Psoas muscle (tissue), 8 donors: ENCODE measurements at places on chromosomes 12 and 14. TPM values are rescaled to one million over a fixed set of nuclear protein-coding genes. Genes with fewer than 3 reads are reported as not detected.

- peak; percentile 73 for DNase-seq
These were observed 132.6 kb upstream of the MAP1LC3B2 start for GRCh38 chr12:116426391-116427136.

DNA sequence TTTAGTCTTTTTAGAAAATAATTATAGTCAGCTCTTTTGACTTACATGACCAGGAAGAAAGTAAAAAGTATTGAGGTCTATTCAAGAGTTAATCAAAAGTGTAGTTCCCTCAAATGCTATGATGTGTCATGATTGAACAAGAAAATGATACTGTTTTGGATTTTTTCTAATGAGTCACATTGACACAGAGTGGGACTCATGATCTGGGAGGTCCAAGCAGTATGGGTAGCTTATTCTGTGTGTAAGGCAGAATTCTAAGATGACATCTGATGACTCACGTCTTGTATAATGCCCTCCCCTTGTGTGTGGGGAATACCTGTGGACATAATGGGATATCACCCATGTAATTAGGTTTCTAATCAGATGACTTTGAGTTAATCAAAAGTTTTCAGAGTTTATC lies 178.1 kb upstream of the DDHD1 start:
- no peak for DNase-seq

GRCh38 chr12:98845957-98846356 lies 200.9 kb downstream of the APAF1 start:
- no peak for DNase-seq

DNA sequence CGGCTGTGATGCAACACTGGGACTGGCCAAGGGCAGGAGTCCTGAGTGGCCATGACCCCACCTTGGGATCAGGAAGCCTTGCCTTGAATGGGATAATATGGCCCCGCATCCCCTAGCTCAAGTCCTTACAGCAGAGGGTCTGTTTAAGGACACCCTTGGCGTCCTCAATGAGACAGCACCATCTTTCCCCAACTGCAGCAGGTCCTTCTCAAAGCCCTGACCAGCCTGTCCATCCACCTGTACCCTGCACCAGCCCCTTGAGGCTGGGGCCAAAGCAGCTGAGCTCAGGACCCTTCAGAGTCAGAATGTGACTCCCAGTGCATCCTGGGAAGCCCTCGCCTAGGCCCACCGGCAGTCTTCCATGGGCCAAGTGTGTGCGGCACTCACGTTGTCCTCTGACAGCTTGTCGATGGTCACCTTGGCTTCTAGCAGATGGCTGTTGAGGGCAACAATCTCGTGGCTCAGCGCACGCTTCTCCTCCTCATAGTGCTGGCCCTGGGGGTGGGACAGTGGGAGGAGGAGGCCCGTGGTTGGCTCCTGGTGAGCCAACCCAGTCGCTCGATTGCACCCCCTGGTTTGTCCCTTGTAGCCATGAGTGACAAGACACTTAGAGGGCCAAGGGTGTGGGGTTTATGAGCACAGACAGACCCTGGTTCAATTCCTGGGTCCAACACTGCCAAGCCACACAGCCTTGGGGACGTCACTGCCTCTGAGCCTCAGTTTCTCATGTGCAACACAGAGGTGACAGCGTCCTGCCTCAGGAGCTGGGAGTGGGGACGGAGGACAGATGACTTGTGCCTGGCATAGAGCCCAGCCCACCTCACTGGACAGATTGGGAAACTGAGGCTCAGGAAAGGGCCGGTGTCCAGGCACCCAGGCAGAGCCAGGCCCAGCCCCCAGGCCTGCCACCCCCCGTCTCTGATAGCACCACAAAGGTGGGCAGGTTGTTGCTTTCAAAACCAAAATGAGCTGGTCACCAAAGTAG lies 43.5 kb downstream of the BEGAIN start:
- DNase-seq: no peak

DNA sequence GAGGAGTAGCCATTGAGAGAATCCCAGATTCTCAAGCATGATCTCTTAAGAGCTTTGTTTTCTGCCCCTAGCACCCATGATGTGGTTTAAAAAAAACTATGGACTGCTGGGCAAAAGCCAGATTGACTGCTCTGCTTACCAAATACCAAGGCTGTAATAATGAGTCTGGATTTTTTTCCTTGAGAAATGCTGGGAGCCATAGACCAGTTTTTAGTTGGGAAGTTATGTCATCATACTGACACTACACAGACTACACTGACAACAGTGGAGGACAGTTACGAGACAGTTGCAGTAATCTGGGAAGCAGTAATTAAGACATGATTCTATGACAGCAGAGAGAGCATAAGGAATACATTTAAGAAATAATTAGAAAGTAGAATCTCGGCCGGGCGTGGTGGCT lies 35.8 kb downstream of the SPATA7 start:
- no peak for DNase-seq

- DNase-seq: no peak
These were observed 1472.5 kb upstream of the SEL1L start for GRCh38 chr14:83006121-83006670.

DNA sequence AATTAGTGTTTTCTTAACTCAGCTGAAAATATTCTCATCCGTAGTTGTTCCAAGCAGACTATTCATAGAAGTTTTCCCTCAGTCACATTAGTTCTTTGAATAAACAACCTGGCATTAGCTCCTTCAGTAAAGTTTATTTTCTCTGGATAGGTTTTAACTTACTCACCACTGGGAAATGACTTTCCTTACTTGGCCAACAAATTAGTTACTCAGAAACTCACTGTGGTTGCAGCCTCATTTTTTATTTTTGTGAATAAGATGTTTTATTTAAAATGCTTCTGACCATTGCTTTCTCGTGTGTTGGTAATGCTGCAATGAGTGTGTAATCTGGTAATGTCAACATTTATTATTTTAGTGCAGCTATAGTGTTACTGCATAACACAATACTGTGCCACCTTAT lies 74.9 kb downstream of the NOVA1 start:
- DNase-seq: no peak

- DNase-seq: no peak
These were observed 325.9 kb downstream of the APAF1 start for GRCh38 chr12:98970950-98971349.

- no peak for DNase-seq
These were observed 106.1 kb downstream of the PAX9 start for GRCh38 chr14:36767603-36768281.

DNA sequence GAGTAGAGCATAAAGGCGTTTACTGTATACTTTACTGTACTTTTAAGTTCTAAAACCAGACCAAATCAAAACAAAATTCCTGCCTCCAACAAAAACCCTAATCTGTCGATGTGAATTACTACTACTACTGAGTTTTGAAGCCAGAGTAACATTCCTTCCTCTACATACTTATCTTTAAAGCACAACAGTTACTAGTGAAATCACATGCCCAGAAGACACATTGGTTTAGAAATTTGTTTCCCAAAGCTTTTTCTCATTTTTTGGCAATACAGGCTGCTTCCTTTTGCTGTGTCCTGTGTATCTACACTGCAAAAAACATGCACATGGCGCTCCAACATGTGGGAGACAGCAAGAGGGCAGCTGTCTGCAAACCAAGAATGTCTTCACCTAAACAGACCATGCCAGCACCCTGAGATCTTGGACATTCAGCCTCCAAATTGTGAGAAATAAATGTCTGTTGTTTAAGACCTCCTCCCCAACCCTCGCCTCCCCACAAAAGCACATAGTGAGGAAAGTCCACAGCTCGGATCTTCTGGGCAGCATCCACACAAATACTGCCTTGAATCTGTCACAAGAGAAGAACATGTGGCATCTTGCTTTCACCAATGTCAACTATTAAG lies 21.1 kb downstream of the SETD3 start:
- no peak for DNase-seq

- no peak for DNase-seq
These were observed 35.8 kb upstream of the PRKAB1 start for GRCh38 chr12:119631930-119632678.

DNA sequence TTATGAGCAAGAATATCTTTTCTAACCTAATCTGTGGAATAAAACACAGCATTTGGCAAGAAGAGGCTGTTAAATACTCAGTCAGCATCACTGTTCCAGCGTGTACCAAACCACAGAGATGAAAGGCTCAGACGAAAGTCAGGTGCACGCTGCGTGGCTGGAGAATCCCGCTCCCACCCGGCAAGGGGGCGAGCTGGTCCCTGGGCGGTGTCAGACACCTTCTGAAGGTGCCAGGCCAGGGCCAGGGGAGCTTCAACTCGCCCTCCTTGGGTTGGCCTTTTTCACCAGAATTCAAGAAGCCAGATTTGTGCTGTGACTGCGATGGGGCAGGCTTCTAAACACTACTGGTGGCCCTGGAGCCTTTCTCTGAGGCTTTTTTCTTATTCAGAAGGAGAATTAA lies 73.1 kb downstream of the WDR20 start:
- DNase-seq: no peak

DNA sequence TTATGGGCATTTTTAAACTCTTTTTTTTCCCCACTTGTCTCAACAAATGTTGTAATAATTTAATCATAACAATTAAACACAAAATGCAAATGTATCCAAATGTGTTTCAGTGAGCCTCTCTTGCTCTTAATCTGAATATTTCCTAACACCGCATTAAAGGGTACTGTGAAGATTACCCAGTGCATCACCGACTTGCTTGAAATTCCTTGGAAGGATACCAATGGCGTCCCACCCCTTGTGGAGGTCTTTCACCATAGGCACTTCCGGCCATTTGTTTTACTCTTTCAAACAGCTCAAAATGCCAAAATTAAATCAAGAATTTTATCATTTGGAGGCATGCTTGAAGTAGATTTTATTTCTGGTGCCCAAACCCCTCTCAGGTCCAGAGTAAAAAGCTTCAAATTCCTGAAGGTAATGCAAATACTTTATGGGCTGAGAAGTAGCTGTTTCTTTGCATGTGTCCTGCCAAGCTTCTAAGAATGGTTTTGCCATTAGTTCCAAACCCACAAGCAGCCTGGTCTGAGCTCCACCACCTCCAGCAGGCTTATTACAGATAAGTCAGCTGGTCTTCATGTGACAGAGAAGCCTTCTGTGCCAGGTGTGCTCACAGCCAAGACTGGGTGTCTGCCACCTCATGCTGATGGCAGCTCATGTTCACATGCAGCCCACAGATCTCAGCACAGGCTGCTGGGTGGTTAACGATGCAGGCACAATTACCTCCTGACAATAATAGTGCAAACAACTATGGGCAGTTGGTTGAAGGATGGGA lies 16.4 kb upstream of the NUDT4 start:
- DNase-seq: peak; percentile 54

DNA sequence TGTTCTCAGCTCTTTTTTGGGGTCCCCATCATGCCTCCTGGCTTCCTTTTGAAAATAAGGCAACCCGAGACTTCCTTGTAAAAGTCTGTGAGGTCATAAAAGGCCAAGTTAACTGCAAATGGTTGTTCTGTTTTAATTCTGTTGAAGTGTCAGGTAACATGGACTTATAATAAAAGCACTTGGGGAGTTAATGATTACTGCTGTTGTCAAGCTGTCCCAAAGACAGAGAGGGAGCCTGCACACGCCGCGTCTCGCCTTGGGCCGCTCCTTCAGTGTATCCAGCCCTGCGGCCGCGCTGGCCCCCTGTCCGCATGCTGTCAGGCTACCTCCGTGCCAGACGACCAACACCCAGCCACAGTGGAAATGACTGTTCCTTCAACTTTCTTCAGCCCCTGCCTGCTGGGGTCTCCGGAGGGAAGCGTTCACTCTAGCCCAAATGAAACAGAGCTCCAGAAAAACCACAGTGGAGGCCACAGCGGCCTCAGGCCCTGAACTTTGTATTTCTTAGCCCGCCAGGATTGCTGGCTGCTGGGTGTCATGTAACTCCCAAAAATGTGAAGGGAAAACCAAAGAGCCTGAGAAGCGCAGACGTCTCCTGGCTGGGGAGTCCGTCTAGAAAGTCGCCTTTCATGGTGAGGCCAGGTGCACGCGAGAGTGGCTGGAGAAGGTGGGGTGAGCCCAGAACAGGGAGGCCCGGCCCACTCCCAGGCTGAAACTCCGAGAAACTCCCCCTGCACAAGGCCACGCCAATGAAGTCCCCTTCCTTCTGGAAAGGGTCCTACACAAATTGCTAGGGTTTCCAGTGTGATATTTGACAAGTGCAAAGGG lies 189.1 kb downstream of the ZFP36L1 start:
- DNase-seq: peak; percentile 62

DNA sequence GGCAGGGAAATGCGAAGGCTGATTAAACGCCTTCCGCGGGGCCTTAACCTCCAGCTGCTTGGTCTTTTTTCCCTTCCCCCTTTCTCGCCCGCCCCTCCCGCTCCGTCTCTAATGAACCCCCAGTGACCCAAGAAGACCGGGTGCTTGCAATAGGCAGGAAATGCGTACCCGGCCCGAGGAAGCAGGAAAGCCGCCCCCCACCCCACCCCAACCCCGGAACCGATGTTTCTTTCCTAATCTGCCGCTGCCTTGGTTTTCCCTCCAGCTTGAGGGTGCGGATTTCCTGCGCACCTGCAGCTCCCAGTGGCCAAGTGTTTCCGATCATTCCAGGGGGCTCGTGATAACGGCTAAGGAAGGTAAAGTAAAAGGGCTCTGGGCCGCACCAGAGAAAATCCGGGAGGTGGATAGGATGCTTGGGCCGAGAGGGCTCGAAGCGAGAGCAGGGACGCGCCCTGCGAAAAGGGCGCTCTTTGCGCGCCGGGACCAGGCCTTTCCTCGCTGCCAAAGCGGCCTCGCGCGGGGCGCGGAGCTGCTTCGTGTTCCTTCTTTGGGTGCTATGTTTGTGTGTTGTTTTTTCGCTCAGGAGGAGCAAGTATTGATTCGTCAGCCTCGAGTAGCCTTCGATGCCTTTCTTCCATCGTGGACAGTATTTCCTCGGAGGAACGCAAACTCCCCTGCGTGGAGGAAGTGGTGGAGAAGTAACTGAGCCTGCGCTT lies 983 bp downstream of the MYF6 start:
- DNase-seq: peak; percentile 56

GRCh38 chr14:78709795-78710557 lies 539.8 kb downstream of the NRXN3 start:
- no peak for DNase-seq

- DNase-seq: no peak
These were observed 356.1 kb downstream of the DAD1 start for GRCh38 chr14:22232933-22233332.

DNA sequence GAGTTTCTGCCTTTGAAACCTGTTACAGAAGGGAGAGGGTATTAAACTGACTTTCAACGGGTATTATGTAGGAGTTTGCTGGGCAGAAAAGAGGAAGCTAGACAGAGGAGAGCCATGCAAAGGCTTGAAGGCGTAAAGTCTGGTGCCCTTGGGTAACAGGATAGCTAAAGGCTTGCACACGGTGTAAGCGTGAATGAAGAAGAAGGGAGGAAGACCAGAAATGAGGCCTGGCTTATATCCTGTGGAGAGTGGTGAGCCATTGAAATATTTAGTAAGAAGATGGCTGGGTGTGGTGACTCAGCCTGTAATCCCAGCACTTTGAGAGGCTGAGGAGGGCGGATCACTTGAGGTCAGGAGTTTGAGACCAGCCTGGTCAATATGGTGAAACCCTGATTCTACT lies 22.6 kb downstream of the SUDS3 start:
- no peak for DNase-seq

- no peak for DNase-seq
These were observed 274.7 kb downstream of the DAD1 start for GRCh38 chr14:22314183-22314820.

Gene TMPRSS12
- not detected for total RNA-seq

Gene MDP1
- 10.4 TPM for total RNA-seq

Gene OLR1
- 0.66 TPM for total RNA-seq

Gene KCTD10
- 17.3 TPM for total RNA-seq

Gene RDH16
- total RNA-seq: 0.52 TPM

Gene GPR132
- 0.60 TPM for total RNA-seq

Gene OR4N5
- total RNA-seq: not detected

Gene L2HGDH
- total RNA-seq: 10.4 TPM

Gene LRP1-AS
- not detected for total RNA-seq

Gene WNT1
- total RNA-seq: not detected

Gene FGF23
- total RNA-seq: not detected

Gene FAM186B
- 0.63 TPM for total RNA-seq

Gene KRT75
- not detected for total RNA-seq

Gene NFATC4
- total RNA-seq: 5.1 TPM
